ENCODE measurements at places on chromosomes 4 and X. TPM values are rescaled to one million over a fixed set of nuclear protein-coding genes. Genes with fewer than 3 reads are reported as not detected.

CT83 gene
- total RNA-seq = not detected

F8A1 gene
- 61.8 TPM for total RNA-seq

GRCh38 chr4:119498527-119498926 is 130.1 kb downstream of the PDE5A start:
- no peak overlapping the region for H3K4me3 ChIP-seq
- H3K27ac ChIP-seq = no peak overlapping the region
- H3K36me3 ChIP-seq = peaks cover 30% of the 10 kb centered on the region
- DNase-seq = no peak

- H3K4me3 ChIP-seq = no peak overlapping the region
- no peak for DNase-seq
- peaks cover 52% of the 10 kb centered on the region for H3K36me3 ChIP-seq
- no peak overlapping the region for H3K27ac ChIP-seq
These were observed 6.3 kb downstream of the IDS start for GRCh38 chrX:149498767-149499166.

- H3K27me3 ChIP-seq = no peaks in the 10 kb centered on the region
- H3K36me3 ChIP-seq = peaks cover 6% of the 10 kb centered on the region
- DNase-seq = no peak
- H3K4me1 ChIP-seq = peaks cover 58% of the 10 kb centered on the region
- H3K4me3 ChIP-seq = peak overlapping the region; percentile 82
- H3K27ac ChIP-seq = peak overlapping the region; percentile 74
These were observed 848 bp downstream of the RAB9A start for GRCh38 chrX:13689741-13690211.

DNA sequence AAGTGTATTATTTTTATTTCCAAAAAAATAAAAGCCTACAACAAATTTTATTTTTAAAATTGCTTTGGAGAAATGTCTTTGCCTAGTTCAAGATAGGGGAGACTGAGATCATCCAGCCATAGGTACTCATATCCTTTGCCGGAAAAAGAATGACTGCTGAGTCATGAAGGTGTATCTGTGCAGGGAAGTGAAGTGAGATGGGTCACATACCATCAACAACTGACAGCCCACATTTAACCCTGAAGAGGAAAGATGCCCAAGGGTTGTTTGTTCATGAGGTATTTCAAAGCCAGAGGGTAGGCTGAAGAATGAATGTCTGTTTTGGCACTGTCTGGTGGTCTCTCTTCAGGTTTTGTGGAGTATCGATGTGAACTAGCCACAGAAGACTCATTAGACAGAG is 106.7 kb upstream of the TTC29 start:
- no peak overlapping the region for H3K4me3 ChIP-seq
- H3K27ac ChIP-seq = no peak overlapping the region
- H3K4me1 ChIP-seq = peaks cover 6% of the 10 kb centered on the region
- H3K27me3 ChIP-seq = peaks cover 8% of the 10 kb centered on the region
- H3K36me3 ChIP-seq = no peaks in the 10 kb centered on the region
- no peak for DNase-seq
